ENCODE measurements at places on chromosomes 16 and 17.

GRCh38 chr16:80996688-80997138 is 10.0 kb downstream of the CMC2 start:
- no peak for DNase-seq

- no peak for DNase-seq
Observed at GRCh38 chr17:43356999-43357398, 41.8 kb upstream of the ARL4D start.

DNA sequence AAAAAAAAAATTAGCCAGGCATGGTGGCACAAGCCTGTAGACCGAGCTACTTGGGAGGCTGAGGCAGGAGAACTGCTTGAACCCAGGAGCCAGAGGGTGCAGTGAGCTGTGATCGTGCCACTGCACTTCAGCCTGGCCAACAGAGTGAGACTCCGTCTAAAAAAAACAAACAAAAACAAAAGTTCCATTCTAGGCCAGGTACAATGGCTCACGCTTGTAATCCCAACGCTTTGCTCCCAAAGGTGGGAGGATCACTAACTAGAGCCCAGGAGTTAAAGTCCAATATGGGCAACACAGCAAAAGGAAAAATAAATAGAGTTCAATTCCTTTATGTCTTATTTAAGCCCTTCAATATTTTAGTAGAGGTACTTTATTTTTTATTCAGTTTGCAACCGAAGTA is 47.5 kb downstream of the CNOT1 start:
- DNase-seq = no peak

DNA sequence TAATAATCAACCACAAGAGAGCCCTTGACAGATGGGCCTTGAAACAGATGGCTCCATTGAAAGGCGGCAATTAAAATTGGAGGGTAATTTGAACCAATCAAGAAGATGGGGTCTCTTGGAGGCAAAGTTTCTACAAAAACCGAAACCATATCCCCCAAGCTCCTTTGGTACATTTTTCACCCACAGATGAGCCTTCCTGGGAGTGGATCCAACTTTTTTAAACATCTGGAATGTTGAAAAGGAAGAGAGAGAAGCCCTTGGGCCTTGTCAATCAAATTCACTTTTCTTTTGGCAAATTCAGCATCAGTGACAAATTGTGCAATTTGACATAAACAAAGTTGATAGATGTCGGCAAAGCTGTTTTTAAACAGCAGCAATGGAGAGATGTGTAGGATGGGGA is 13.2 kb upstream of the NUP93 start:
- no peak for DNase-seq

GRCh38 chr17:43823350-43824084 is 9.4 kb downstream of the MPP3 start:
- DNase-seq = peak; percentile 37

DNA sequence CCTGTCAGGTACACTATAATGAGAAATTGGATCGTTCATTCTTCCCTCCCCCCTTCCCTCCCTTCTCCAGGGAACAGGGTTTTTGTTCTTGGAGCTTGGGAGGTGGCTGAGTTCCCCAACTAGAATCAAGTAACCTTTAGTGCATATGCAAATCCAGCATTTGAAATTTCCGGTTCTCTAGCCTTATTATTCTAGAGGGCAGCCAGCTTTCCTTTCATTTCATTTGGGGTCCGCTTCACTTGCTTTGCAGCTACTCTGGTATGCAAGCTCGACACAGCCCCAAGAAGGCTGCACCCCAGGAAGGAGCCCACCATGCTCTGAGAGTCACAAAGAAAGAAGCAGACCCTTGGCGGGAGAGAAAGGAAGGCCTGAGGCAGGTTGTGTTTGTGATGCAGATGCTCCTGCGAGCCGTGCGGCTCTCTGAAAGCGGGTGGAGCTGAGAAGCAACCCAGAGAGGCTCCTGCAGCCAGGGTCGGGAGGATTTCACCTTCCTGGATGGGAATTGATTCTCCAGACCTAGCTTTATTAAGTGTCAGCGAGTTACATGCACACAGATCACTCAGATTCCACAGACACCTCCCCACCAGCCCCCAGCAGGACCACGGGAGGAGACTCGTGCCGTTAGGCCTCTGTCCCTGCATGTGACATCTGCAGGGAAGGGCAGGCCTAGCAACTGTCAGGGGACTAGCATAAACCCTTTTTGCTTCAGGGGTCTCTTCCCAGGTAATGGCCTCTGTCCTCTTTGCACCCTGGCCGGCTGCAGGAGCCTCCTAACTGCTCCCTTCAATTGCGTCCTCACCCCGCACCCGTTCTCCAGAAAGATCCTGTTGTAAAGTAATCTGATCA is 34.5 kb downstream of the PMM2 start:
- DNase-seq = no peak

- DNase-seq = no peak
Observed at GRCh38 chr17:40937384-40937819, at the start of gene KRT23. TSS of gene KRT23 (minus strand) at chr17:40937646. CDS start at chr17:40936603, 1,043 bp downstream.

Data from colonic mucosa (tissue), 4 donors.